ENCODE measurements at places on chromosomes 6 and 20.

- no peak for DNase-seq
Measured at GRCh38 chr6:43725643-43726580, 38.3 kb upstream of the MRPS18A start.

GRCh38 chr6:13027207-13027606, 301.1 kb downstream of the TBC1D7 start:
- DNase-seq: no peak

DNA sequence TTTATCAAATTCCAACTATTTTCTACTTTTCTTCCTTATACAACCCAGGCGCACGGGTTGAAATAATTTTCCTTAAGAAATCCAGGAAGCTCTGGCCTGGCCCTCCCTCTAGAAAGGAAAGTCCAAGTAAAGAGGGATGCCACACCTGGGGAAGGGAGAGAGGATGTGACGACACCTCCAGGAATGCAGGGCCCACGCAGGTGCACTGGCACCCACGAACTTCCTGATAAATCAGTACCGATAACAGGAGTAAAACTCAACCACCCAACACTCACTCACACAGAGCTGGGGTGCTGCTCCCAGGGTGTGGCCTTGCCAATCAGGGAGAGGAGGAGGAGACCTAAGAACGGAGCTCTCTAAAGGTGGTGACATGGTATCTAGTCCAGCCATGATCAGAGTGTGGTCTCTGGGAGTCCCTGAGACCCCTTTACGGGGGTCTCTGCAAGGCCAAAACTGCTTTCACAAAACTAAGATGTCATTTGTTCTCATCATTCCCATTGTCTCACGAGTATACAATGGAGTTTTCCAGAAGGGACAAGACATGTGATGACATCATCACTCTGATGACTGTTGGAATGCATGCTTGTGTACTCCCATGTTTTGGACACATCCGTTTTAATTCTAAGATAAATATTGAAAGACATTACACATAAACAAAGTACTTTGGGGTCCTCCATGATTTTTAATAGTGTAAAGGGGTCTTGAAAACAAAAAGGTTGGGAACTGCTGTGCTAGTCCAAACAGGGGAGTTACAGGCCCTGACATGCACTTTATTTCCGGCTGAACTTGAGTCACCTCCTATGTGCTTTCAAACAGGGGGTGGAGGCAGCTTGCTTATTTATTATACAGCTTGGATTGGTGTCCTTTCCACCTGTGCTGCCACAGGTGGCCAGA, 2.2 kb upstream of the PARD6B start:
- DNase-seq: no peak

- DNase-seq: no peak
Measured at GRCh38 chr6:75643173-75643572, 41.5 kb downstream of the SENP6 start.

GRCh38 chr6:15464211-15464725, 198.6 kb downstream of the DTNBP1 start:
- no peak for DNase-seq

GRCh38 chr20:11654766-11655165, 262.9 kb upstream of the BTBD3 start:
- no peak for DNase-seq

GRCh38 chr6:131923356-131923755, 27.8 kb downstream of the CCN2 start:
- DNase-seq: no peak

GRCh38 chr6:41023114-41023513, 15.9 kb downstream of the UNC5CL start:
- DNase-seq: no peak

GRCh38 chr20:20462185-20462584, 94.3 kb downstream of the INSM1 start:
- DNase-seq: no peak

DNA sequence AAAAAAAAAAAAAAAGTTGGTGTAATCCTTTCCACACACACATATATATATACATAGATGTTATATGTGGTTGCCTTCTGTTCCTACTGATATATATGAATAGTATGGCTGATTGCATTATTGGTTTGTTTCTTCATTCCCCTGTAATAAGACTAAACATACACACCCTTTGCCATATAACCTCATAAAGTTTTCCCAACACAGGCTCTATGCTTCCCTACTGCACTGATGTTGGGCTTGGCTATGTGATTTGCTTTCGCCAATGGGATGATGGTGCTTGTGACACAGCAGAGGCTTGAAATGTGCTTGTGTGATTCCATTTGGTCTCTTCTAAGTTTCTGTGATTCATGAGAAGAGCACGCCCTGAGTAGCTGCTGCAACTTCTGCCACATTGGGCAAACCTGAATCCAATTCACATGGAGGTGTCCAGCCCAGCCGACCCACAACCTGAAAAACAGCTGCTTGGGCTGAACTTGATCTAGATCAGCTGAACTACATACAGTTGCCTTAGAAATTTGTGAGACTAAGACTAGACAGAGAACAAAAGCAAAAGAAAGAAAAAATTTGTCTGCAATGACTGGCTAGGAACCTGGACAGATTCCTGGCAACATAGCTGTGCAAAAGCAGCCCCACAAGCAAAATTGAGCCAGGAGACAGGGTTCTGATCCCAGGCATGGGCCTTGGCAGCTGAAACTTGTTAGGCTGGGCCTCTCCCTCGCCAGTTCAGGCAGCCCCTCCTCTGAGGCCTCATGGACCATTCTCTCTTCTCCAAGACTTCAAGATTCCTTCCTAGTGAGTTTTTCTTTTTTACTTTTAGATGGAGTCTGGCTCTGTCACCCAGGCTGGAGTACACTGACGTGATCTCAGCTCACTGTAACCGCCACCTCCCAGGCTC, 13.4 kb upstream of the TBC1D20 start:
- DNase-seq: no peak

- DNase-seq: no peak
Measured at GRCh38 chr6:56169366-56169765, 78.0 kb downstream of the COL21A1 start.

GRCh38 chr6:107020239-107020638, 7.8 kb upstream of the MTRES1 start:
- DNase-seq: no peak

DNA sequence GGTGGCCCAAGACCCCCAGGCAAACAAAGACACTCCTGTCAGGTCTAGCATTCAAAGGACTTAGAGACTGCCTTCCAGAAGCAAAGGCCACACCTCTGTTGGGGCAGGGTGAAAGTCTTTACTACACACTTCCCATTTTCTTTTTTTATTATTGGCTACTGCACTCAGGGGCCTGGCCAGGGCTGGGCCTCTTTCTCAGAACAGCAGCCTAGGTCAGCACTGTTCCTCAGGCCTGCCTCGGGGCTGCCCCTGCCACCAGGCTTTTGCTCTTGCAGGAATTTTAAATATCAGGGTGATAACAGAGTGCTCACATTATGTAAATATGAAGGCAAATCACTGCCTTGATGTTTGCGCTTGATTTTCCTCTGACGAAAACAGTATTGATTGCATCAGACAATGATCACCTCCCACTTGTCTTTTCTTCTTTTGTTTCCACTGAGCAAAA, 18.5 kb downstream of the GSTA4 start:
- DNase-seq: no peak

DNA sequence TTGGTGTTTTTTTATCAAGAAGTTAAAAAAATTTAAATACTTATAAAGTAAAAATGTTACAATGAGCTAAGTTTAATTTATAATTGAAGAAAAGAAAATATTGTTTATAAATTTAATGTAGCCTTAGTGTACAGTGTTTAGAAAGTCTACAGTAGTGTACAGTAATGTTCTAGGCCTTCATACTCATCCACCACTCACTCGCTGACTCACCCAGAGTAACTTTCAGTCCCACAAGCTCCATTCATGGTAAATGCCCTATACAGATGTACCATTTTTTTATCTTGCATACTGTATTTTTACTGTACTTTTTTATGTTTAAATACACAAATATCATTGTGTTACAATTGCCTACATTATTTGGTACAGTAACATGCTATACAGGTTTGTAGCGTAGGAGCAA, 26.0 kb downstream of the HTR1E start:
- no peak for DNase-seq

DNA sequence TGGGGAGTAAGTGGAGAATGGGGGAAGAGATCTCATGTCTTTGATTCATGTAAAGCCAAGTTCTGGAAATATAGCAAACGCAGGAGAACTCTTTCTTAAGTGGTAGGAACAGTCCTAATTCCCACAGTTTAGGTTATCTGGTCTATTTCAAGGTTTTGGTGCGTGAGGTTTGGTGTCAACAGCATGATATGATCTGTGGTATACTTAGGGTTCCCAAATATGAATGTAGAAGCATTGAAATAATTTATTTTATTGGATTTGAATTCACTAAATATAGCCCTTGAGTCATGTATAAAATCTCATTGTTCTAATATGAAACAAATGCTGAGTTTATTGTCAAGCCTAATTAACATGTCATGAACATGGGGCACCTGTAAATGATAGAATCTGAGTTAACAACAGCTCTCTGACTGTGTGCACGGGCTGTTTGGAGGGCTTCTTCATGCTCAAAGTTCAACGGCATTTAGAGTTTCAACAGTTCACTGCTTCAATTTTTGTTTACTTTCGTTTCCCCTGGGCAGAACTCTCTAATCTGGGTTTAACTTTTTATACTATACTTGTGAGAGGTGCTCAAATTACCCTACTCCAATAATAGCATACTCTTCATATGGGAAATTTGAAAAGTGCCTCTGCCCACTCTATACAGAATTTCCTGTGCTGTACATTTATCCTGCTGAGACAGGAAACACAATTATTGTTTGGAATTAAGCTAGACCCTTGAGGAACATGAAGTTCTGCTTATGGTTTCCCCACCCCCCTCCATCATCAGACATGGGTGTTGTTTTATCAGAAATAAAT, 236.3 kb upstream of the ZNF217 start:
- peak; percentile 67 for DNase-seq

GRCh38 chr6:68158256-68158655, 476.8 kb upstream of the ADGRB3 start:
- no peak for DNase-seq

DNA sequence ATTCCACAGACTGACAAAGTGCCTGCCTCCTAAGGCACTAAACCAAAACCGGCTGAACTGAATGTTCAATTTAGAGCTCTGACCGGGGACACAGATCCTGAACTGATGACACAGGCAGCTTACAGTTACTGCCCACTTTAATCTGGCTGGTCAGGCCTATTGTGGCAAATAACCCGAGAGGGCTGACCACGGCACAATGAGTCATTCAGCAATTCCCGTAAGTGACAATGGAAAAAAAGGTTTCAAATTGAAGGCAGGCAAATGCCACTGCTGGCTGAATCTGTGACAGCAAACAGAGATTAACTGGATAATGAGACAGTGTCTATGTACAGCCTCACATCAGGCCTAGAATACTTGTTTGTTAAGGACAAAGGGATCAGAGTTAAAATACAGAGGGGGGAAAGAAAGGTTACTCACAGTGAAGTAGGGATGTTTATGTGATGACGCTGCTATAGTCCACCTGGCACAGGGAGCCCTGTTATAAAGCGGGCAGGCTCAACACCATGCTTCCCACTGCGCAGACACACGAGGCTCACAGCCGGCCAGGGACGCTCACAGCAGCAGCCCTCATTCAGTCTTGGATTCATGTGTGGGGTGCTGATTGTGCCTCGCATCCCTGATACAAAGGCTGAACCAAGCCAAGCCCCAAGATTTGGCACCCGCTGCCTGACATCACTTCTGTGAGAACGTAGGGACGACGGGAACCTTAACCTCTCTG, 54.4 kb downstream of the RTN4IP1 start:
- peak; percentile 54 for DNase-seq

- no peak for DNase-seq
Measured at GRCh38 chr6:106133040-106133439, 46.9 kb downstream of the PRDM1 start.

GRCh38 chr6:12848964-12849808, 132.6 kb downstream of the PHACTR1 start:
- no peak for DNase-seq

Data from GM04504 (cell line).